ENCODE measurements at places on chromosomes 13 and 19. TPM values are rescaled to one million over a fixed set of nuclear protein-coding genes. Genes with fewer than 3 reads are reported as not detected.

DNA sequence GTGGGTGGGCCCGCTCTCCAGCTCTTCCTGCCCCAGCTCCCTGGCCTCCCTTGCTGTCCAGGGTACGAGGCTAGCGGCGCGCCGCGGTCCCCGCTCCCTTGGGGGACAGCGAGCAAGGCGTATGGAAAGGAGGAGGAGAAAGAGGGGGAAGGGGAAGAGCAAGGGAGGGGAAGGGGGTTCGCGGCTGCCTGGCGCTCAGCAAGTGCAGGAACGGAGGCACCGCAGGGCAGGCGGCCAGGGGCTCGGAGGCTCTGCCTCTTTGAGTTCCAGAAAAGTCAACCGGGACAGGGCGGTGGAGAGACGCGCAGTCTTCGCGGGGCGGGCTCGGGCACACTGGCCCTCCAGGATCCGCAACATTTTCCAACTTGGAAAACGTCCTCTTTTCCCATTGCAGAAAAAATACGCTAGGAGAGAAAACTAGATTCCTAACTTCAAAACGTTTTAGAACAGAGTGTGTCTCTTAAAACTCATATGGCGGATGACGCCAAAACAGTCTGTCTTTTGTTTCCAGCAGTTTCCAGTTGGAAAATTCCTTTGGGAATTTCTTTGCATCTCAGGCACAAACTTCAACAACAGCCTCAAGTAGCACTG is 23.1 kb upstream of the TNFRSF19 start:
- DNase-seq = peak; percentile 55

- DNase-seq = no peak
These were observed 4.9 kb upstream of the ZSWIM4 start for GRCh38 chr19:13790354-13790753.

DNA sequence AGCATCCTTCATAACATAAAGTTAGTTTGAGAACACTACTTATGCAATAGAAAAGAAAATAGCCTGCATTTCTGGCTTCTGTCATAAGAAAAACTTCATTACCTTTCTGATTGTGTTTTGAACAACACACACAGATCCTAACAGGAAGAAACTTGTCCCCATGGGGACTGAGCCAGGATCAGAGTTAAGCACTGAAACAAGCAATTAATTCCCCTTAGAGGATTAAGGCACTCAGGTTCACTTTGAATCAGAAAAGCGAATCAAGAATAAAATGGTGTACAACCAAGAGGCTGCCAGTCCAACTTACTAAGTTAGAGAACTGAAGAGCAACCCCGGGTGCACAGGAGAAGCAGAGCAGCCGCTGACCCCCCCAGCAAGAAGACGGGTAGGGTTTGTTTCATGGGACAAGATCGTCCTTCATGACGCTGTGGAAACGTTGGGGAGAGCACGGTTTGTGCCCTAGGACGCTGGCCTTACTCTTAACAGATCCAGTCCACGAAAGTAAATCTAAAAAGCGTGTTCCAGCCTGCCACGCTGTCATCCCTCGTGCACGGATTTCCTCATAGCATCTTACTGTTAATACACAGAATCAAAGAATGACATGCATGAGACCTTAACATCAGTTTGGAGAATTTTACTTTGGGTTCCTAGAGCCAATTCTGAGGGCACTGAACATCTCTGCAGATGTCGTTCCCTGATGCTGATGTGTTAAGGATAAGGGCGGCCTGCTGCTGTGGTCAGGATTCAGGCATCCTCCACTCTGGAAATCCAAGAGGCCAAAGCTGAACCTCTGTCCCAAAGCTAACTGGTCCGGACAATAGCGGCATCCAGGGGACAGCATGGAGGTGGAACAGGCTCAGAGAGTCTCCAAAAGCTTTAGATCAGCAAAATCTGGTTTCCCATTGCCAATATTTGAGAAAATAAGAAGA is 46.4 kb downstream of the GGACT start:
- no peak for DNase-seq

- DNase-seq = no peak
These were observed 61.5 kb downstream of the DOCK9 start for GRCh38 chr13:98916403-98916802.

KIR2DL1 gene
- total RNA-seq = not detected

DNA sequence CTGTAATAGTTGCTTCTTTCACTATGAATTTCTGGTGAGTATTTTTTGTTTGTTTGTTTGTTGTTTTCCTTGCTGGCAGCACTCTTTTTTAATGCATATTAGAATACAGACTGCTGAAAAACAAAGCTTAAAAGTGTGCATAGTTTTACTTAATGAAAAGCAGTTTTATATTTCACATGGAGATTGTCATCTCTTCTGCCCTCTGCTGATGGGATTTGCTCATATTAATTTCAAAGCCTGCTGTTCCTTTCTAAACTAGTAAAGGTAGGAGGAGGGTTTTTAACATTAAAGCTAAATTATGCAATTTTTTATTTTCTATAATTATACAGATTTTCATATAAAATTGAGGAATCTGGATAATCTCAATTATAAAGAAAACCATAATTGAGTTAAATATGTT is 692.6 kb upstream of the SLITRK1 start:
- DNase-seq = peak; percentile 39

RAB20 gene
- 3.3 TPM for total RNA-seq

MIR17HG gene
- total RNA-seq = 2.5 TPM

LGI4 gene
- total RNA-seq = 0.86 TPM

Data from GM23248 (cell line).